ENCODE measurements at places on chromosomes 11 and 22. TPM values are rescaled to one million over a fixed set of nuclear protein-coding genes. Genes with fewer than 3 reads are reported as not detected.

The CAPN5 gene
- total RNA-seq: 8.6 TPM

The NPAS4 gene
- total RNA-seq: not detected

The OR8K3 gene
- total RNA-seq: not detected

The TIMP3 gene
- 91.9 TPM for total RNA-seq

The OSBPL5 gene
- 42.9 TPM for total RNA-seq

The PDHX gene
- total RNA-seq: 33.3 TPM

The OTOG gene
- total RNA-seq: not detected

The MMP12 gene
- 0.26 TPM for total RNA-seq

The INPP5J gene
- total RNA-seq: not detected

The PLAAT5 gene
- total RNA-seq: 0.39 TPM

The HYOU1 gene
- total RNA-seq: 89.6 TPM

The SCN4B gene
- 0.52 TPM for total RNA-seq

The SULT4A1 gene
- total RNA-seq: 0.43 TPM

The TUB gene
- total RNA-seq: 14.5 TPM

The ZNF215 gene
- total RNA-seq: 3.9 TPM

The TMEM45B gene
- total RNA-seq: not detected

The HTR3B gene
- not detected for total RNA-seq

The UPK2 gene
- not detected for total RNA-seq

The BBS1 gene
- total RNA-seq: 52.4 TPM

The WNT7B gene
- total RNA-seq: not detected

The TM7SF2 gene
- 8.5 TPM for total RNA-seq

The HBE1 gene
- total RNA-seq: not detected

The AIP gene
- 35.5 TPM for total RNA-seq

The SEC14L2 gene
- 18.2 TPM for total RNA-seq

The OR51B4 gene
- total RNA-seq: not detected

The SPCS2 gene
- total RNA-seq: 48.7 TPM

The P2RX3 gene
- 0.13 TPM for total RNA-seq

The ADORA2A gene
- 0.32 TPM for total RNA-seq

The P2RX6 gene
- 3.1 TPM for total RNA-seq

The DDTL gene
- not detected for total RNA-seq

The SLCO2B1 gene
- not detected for total RNA-seq

The AMPD3 gene
- 8.4 TPM for total RNA-seq

The IFITM2 gene
- total RNA-seq: 63.3 TPM

The OR5P2 gene
- not detected for total RNA-seq

The AGBL2 gene
- 0.78 TPM for total RNA-seq

The HEPHL1 gene
- total RNA-seq: not detected

Measured in articular chondrocyte of knee joint (primary cell).